ENCODE measurements at places on chromosomes 4 and X. TPM values are rescaled to one million over a fixed set of nuclear protein-coding genes. Genes with fewer than 3 reads are reported as not detected.

Gene CXCL5
- not detected for total RNA-seq

Gene ASIC5
- not detected for total RNA-seq

Gene COL4A5
- 338 TPM for total RNA-seq

Gene F8A2
- not detected for total RNA-seq

Gene SMIM31
- not detected for total RNA-seq

Gene CSAG3
- not detected for total RNA-seq

Data from uterus (tissue), 4 donors.